ENCODE measurements at places on chromosomes 11 and 22.

GRCh38 chr11:125162743-125163142 lies 1.8 kb upstream of the PKNOX2 start:
- no peak for DNase-seq

DNA sequence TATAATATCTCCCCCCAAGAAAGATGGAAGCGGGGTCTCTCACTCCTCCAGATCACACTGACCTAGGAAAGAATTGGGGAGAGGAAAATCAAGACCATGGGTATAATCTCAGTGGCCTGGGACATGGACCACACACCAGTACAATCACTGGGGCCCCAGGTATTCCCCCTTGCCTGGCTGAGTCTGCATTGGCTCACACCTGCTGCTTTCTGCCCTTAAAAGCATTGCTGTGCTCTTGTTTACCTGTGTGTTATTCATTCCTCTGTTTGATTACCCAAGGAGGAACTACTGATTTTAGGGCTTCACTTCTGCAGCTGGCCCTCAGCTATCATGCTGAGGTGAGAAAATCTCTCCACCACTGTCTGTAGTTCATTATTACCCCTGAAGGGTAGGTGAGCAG lies 14.0 kb upstream of the PARVA start:
- DNase-seq = no peak

GRCh38 chr11:44716256-44716655 lies 10.5 kb upstream of the TSPAN18 start:
- DNase-seq = no peak

- no peak for DNase-seq
These were observed 397.6 kb downstream of the BUD13 start for GRCh38 chr11:116375221-116375620.

GRCh38 chr11:4606231-4607015 lies 1.6 kb downstream of the TRIM68 start:
- DNase-seq = no peak

DNA sequence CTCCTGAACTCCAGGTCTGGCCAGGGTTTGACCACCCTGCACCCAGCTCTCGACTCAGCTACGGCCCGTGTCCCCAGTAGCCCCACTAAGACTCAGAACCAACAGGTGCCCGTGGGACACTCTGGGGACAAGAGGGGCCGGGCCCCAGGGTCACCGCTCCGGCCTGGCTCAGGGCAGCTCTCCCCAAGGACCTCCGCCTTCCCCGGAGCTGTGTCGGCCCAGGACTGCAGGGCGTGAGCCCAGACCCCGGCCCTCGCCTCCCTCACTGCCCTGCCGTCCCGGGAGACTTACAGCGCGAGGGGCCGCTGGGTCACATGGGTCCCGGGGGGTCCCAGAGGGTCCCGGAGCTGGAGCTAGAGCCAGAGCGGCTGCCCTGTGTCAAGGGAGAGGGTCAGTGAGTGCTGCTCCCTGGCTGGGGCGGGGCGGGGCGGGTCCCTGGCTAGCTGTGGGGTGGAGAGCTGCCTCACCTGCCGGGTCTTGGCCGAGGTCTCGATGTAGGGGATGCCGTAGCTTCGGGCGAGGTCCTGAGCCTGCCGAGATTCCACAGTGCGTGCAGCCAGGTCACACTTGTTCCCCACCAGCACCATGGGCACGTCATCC lies 2.3 kb downstream of the HRAS start:
- DNase-seq = no peak

GRCh38 chr11:47857485-47857884 lies 9.3 kb upstream of the NUP160 start:
- DNase-seq = no peak

- DNase-seq = no peak
These were observed 31.2 kb upstream of the ATXN10 start for GRCh38 chr22:45640291-45640940.

DNA sequence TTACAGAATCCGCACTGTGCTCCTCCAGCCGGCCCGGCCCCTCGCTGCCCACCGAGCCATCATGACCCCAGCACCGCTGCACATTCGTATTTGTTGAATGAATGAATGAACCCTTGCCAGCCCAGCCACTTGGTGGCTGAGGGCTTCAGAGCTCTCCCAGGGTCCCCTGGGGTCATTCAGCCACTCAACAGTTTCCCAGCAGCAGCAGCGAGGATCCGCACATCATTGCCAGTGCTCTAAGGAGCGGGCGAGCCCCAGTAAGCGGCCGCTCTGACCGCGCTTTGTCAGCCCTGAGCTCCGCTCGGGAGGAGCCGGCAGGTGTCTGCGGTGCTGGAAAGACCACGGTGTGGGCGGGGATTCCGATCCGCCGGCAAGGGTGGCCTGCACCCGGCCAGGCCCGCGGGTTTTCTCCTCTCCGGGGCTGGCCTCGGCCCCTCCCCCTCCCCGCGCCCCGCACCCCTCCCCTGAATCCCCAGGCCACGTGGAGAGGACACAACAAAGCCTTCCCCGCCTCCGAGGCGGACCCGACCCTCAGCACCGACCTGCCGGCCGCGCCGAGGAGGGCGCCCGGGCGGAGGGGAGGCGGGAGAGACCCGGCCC lies 563 bp downstream of the BID start:
- DNase-seq = peak; percentile 59

DNA sequence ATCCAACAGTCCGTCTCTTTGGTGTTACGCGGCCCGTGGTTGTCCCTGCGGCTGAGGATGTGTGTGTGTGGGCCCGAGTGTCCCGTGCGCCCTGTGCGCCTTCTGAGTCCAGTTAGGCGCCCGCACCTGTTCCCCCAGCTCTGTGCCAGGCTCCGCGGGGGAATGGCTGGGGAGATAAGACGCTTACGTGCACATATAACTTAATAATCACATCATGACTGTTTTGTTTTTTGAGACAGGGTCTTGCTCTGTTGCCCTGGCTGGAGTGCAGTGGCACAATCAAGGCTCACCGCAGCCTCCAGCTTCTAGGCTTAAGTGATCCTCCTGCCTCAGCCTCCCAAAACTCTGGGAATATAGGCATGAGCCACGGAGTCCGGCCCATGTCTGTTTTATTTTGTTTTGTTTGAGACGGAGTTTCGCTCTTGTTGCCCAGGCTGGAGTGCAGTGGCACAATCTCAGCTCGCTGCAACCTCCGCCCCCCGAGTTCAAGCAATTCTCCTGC lies 817 bp downstream of the ARL2 start:
- no peak for DNase-seq

- peak; percentile 54 for DNase-seq
These were observed 52.9 kb downstream of the SYT13 start for GRCh38 chr11:45233121-45233803.

GRCh38 chr11:75959540-75959939 lies 144.5 kb downstream of the UVRAG start:
- no peak for DNase-seq

DNA sequence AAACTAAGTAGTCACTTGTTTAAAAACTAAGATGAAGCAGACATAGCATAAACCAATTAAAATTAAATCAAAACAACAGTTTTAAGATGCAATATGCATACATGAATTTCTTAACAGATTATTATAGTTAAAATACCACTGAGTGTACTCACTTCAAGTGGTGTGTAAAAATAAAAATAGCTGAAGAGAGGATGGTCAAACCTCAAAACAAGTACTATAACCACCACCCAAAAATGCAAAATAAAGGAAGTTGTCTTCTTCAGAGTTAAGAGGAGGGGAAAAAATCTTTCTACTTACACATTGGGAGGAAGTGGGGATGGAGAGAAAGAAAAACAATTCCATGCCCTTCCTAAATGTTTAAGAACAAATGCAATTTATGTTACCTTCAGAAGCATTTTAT lies 31.9 kb downstream of the RRAS2 start:
- no peak for DNase-seq

DNA sequence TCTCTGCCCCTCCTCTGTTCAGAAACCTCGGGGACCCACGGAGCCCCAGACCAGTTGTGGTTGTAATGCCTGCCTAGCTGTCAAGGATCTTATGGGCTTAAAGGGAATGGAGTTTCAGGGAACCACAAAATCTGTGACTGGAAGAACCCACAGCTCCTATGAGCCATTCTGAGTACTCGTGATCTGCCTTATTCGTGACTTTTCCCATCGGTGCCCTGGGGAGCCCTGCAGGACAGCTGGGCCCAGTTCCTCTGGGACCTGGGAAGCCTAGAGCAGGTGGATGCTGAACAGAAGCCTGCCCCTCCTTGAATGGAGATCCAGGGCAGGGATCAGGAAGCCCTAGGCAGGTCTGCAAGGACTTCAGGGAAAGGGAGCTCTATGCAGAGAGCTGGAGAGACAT lies 42.1 kb upstream of the TTC12 start:
- DNase-seq = no peak

- no peak for DNase-seq
These were observed 29.9 kb downstream of the EIF3F start for GRCh38 chr11:8017071-8017470.

DNA sequence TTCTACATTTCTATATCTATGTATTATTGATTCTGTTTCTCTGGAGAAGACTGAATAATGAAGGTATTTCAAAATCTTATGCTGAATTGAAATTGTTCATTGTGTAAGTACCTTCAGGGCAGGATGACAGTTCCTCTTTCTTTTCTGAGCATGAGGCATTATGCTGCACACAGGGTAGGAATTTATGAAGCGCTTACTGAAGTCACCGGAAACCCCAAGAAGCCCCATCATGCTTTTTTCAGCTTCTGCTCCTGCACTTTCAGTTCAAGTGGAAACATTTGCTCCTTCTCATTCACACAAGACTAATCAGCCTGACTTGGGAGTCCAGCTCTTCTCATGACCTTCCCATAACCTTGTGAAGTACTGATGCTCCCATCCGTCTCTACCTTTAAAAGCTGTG lies 314.7 kb upstream of the SORL1-AS1 start:
- DNase-seq = no peak

DNA sequence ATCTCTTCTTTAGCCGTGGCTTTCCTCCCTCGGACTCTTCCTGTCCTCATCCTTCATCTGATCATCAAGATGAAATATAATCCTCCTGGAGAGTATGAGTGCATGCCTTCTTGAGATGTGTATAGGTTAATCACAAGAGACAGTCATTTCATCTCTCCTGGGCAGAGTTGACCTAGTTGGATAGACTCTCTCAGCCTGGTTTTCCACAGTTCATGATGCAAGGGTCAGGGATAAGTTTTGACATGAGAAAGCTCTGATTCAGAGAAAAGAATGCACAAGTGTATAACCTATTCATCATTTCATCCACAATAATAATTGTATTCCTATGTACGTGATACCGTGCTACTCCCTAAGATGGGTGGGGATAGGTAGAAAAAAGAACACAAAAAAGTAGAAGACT lies 33.2 kb upstream of the CCDC90B start:
- DNase-seq = no peak

DNA sequence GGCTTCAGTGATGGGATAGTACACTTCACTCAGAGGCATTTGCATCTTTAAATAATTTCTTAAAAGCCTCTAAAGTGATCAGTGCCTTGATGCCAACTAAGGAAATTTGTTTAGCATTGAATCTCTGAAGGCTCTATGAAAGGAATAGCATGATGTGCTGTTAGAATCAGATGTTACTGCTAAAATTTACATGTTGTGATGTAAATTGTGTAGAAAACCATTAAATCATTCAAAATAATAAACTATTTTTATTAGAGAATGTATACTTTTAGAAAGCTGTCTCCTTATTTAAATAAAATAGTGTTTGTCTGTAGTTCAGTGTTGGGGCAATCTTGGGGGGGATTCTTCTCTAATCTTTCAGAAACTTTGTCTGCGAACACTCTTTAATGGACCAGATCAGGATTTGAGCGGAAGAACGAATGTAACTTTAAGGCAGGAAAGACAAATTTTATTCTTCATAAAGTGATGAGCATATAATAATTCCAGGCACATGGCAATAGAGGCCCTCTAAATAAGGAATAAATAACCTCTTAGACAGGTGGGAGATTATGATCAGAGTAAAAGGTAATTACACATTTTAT lies 4.6 kb downstream of the MALAT1 start:
- no peak for DNase-seq

DNA sequence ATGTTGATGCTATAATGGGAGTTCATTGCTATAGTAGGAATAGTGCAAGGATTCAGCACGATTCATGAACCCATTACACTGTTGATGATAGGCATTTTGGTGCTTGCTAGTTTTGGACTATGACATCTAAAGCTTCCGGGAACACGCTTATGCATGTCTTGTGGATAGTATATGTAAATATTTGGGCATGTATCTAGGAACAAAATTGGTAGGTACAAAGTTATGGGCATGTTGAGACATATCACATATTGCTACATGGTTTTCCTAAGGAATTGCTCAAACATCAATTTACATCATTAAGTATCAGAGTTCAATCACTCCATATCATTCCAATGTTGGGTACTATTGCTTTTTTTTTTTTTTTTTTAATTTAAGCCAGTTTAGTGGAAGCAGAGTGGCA lies 1103.2 kb downstream of the TBC1D22A start:
- DNase-seq = no peak

DNA sequence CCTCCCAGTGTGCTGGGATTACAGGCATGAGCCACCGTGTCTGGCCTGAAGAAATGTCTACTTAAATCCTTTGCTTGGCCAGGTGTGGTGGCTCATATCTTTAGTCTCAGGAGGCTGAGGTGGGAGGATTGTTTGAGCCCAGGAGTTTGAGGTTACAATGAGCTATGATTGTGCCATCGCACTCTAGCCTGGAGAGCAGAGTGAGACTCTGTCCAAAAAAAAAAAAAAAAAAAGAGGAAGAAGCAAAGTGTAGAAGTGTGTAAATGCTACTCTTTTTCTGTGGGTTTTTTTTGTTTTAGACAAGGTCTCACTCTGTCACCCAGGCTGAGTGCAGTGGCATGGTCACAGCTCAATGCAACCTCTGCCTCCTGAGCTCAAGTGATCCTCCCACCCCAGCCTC lies 6.4 kb upstream of the ATG16L2 start:
- no peak for DNase-seq

- DNase-seq = no peak
These were observed 471.4 kb downstream of the SOX6 start for GRCh38 chr11:15884777-15885540.

DNA sequence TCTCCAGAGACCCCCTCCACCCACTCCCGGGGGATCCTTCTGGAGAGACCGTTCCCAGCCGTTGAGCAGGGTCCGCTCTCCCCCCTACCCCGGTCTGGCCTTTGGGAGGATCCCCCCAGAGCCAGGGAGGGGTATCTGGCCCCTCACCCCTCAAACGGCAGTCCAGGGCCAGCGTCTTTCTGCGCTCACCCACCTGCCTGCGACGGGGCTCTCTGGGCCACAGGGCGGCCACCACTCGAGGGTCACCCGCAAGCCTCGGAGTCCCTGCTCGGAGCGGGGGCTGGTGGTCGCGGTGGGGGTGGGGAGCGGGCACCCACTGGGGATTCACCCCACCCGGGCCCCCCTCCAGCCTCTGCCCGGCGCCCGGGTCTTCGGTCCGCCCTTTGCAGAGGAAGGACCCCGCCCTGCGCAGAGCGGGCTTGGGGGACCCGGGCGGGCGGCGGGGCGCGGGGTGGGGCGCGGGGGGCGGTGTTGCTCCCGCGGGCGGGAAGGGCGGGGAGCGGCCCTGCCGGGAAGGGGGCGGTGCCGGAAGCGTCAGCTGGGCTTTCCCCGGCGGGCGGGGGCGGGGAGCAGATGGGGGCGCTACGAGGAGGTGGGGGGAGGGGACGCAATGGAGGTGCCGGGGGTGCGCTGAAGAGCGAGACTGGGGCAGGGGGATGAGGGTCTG lies 16.6 kb downstream of the CRELD2 start:
- peak; percentile 91 for DNase-seq

Measured in stimulated activated CD4-positive, alpha-beta T cell treated with anti-CD3 and anti-CD28 coated beads, Interleukin-1b, Interleukin-23, amount 100 ng/mL, for 48 hours (primary cell).